ENCODE measurements at places on chromosomes 4 and X. TPM values are rescaled to one million over a fixed set of nuclear protein-coding genes. Genes with fewer than 3 reads are reported as not detected.

GAGE12H gene
- not detected for total RNA-seq

MSX1 gene
- total RNA-seq, result 4.5 TPM

OTC gene
- total RNA-seq, result 0.32 TPM

TXK gene
- 0.84 TPM for total RNA-seq

ASMT gene
- total RNA-seq, result not detected

COX7B2 gene
- not detected for total RNA-seq

Measured in left cardiac atrium (tissue), 4 donors.